ENCODE measurements at places on chromosomes 11 and 22.

DNA sequence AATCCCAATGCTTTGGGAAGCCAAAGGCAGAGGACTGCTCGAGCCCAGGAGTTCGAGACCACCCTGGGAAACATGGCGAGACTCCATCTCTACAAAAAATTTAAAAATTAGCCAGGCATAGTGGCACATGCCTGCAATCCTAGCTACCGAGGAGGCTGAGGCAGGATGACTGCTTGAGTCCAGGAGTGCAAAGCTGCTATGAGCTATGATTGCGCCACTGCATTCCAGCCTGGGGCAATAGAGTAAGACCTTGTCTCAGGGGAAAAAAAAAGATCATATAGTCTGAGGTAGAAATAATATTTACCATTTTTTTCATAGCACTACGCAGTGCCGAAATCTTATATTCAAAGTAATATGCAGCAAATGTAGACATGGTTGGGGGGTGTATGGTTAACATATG is 47.8 kb downstream of the MRTFA start:
- ATAC-seq, result no peak

DNA sequence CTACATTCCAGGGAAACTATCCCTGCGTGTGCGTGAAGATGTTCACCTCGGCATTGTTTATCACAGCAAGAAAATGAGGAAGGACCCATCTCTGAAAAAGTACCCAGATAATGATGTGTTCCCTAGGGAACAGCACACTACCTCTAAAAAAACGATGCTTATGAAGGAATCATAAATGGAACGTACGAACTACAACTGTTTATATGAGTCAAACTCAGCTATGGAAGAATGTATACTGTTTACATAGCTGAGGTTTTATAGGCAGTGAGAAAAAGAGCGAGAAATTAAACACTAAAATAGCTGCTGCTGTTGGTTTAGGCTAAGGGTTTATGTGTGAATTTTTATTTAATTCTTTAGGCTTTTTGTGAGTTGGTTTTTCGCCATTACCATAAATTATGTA is 48.9 kb downstream of the APOL1 start:
- ATAC-seq, result no peak

GRCh38 chr11:116895048-116895757 is 57.8 kb upstream of the APOA1 start:
- no peak for ATAC-seq

- no peak for ATAC-seq
Measured at GRCh38 chr11:94519478-94520084, 7.3 kb downstream of the C11orf97 start.

DNA sequence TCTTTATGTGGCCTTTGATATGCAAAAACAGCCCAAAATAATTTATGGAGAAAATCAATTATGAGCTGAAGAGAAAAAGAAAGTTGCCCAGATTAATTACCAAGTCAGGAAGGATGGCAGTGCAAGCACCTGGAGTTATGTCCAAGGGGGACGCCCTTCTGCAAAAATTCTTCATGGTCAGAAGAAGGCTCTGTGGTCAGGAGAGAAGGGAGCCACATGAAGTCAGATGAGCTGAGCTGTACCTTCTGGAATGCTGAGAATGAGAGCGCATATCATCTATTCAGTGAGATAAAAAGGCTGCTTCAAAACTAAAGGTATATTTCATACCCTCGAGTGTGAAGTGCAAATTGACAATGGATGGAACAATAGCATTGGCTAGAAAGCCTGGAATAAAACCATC is 607.4 kb downstream of the NTM start:
- no peak for ATAC-seq

DNA sequence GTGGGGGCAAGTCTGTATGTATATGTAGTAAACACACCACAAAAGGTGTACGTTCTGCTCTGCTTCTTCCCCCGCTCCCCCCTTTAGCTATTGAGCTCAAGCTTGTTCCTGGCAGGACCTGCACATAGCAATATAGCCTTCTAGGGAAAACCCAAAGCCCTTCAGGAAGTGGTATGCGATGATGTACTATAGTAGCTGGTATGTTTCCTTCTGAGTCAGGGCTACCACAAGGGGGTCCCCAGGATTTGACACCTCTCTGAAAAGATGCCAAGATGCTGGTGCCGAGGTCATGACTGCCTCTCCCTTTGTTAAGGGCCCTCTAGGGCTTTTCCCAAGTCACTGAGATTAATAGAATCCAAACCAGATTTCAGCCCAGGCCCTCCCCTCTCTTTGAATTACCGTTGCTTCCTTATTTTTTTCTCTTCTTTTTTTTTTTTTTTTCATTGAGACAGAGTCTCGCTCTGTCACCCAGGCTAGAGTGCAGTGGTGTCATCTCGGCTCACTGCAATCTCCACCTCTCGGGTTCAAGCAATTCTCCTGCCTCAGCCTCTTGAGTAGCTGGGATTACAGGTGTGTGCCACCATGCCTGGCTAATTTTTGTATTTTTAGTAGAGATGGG is 268.4 kb downstream of the ETS1 start:
- peak; percentile 85 for ATAC-seq

GRCh38 chr11:69664901-69665300 is 10.3 kb downstream of the LTO1 start:
- ATAC-seq, result no peak

DNA sequence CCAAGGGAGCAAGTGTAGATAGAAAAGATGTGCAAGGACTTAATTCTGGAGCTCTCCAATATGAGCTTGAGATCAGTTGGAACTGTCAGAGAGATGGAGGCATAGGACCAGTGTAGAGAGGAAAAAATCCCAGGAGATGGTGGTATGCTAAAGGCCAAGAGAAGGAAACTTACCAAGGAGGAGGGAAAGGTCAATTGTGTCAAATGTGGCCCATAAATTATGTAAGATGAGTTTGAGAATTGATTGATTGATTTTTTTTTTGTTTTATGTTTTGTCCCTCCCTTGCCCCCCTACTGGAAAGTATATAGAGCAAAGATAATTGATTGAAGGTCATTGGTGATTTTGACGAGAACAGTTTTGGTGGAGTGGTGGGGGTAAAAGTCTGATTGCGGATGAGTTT is 2.8 kb upstream of the USP2 start:
- ATAC-seq, result no peak

DNA sequence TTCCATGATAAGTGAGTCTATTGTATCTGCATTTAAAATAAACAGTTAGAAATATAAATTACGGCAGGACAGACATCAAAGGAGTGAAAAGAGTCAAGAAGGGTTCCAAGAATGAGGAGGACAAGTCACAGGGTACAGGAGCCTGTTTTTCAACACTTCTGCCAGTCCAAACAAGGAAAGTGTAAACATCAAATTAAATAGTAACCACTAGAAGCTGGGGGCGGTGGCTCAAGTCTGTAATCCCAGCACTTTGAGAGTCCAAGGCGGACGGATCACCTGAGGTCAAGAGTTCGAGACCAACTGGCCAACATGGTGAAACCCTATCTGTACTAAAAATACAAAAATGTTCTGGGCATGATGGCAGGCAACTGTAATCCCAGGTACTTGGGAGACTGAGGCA is 219.6 kb downstream of the LUZP2 start:
- ATAC-seq, result no peak

DNA sequence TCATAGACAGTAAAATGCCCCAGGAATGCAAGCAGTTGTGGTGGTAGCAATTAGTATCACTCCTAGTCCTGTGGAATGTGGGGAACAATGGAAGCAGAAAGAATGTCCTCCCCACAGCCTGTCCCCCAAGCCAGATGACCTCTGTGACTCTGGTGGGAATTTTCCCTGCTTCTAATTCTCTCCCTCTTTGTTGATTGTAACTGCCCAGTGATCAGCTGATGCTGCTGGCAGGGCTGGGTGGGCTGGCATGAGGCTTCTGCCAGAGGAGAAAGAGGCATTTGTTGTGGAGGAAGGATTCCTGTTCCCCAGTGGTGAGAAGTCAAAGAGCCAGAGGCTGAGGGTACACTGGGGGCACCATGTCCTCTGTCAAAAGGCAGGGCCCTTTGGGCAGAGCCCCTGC is 116.7 kb upstream of the NCAM1 start:
- ATAC-seq, result no peak

- peak; percentile 61 for ATAC-seq
Measured at GRCh38 chr11:57460022-57460757, at the start of gene RTN4RL2. TSS of gene RTN4RL2 (plus strand) at chr11:57460528. CDS start at chr11:57460866, 338 bp downstream.

- no peak for ATAC-seq
Measured at GRCh38 chr11:32549611-32550187, 33.9 kb upstream of the EIF3M start.

DNA sequence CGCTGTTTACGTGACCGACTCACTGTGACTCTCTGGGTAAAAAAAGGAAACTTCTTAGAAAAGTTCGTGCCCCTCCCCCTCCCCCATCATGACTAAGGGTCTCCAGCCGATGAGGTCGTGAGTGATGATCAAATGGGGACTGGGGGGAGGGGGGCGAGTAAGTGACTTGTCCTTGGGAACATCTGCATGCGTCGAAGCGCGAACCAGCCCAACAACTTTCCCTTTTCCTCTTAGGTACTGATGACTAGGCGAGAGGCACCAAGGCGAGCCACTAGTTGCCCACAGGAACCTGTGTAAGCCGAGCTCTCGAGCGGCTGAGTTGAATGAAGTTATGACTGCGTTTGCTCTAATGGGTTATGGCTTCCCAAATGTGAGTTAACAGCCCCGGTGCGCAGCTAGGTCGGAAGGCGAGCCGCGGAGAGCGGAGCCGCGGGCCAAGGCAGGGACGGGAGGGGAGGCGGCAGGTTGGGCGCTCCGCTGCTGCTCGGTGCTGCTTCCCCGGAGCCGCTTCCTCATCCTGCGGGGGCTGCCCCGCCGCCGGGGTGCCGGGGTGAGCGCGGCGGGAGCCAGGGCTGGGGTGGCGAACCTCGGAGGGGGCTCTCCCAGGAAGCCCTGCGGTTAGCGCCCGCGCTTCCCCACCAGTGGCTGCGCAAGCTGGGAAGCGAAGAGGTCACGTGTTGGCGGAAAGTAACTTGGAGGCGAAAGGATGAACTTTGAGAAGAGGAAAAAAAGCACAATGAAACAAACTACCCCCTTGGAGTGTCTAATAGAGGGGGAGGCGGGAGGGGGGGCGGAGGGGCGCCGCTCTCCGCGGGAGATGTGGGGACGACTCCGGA is 22.1 kb upstream of the BDNF start:
- no peak for ATAC-seq

- no peak for ATAC-seq
Measured at GRCh38 chr22:29734838-29735237, 15.0 kb downstream of the CABP7 start.

- no peak for ATAC-seq
Measured at GRCh38 chr11:12695873-12696272, 21.7 kb downstream of the TEAD1 start.

DNA sequence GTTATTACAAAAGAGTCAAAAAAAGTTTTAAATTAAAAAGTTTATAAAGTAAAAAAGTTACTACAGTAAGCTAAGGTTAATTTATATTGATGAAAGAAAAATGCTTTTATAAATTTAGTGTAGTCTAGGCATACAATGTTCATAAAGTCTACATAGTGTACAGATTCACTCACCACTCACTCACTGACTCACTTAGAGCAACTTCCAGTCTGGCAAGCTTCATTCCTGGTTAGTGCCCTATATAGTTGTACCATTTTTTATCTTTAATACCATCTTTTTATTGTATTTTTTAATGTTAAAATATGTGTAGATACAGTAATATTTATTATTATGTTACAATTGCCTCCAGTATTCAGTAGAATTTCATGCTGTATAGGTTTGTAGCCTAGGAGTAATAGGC is 2.6 kb upstream of the MMP10 start:
- ATAC-seq, result no peak

DNA sequence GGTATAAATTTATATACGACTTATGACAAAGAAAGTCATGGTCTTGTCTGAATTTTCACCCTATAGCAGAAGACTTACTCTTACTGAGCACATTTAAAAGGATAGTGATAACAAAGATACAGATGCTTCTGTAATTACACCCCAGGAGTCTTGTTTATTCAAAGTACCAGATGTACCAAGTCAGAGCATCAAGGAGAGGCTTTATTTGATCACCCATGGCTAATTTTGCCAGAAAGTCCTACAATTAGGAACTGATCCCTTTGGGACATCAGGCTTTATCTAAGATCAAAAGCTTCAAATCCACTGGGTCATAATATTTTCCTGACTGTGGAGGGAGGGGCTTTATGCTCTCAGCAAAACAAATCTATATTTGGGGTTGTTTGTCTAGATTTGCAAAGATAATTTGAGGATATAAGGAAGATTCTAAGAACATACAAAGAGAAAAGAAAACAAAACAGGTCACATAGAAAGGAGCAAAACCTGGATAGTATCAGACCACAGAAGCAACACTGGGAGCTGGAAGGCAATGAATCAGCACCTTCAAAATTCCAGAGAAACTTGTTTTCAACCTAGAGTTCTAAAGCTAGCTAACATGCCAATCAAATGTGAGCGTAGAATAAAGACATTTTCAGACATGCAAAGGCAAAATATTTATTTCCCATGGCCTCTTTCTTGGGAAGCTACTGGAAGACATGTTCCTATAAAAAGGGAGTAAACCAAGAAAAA is 124.8 kb upstream of the CSNK2A3 start:
- no peak for ATAC-seq
